ENCODE measurements at places on chromosomes 4 and X.

DNA sequence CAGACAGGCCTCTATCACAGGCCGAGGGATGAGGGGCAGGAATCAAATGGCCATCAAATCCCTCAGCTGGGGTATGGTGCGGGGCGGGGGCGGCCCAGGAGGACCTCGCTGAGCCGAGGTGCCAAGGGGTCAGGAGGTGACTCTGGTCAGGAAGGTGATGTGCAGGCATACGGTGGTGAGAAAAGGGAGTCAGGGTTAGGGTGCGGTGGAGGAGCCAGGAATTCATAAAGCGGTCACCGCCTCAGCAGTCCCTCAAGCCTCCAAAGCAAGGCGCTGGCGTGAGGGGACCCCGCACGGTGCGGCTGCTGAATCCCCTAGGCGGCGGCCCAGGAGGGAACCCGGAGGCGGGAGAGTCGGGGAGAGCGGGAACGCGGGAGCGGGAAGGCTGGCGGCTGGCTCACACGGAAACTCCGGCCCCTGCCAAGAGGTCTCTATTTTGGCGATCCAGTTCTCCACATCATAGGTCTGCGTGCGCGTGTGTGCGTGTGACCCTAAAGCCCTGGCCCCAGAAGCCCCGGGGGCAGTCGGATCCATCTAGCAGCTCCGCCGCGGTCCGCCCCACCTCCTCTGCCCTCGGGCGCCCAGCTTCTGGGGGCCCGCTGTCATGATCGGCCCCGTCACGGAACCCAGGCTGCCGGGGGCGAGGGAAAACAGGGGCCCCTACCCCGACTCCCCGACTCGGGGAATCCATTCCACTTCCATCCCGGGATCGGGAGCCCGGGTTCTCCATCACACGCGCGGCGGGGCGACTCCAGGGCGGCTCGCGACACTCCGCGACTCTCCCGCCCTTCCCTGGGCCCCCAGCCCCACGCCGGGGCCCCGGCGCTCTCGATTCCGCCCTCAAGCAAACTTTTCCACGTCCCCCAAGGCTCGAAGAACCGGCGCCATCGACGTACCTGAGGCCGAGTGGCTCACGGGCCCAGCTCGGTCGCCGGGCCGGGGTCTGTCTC is 593 bp downstream of the ELF4 start:
- DNase-seq: no peak

DNA sequence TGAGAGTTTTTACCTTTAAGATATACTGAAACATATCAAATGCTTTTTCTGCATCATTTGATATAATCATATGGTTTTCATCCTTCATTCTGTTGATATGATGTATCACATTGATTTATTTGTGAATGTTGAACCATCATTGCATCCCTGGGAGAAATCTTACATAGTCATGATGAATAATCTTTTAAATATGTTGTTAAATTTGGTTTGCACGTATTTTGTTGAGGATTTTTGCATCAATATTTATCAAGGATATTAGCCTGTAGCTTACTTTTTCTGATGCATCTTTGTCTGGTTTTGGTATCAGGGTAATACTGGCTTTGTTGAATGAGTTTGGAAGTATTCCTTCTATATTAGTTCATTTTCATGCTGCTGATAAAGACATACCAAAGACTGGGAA is 541.4 kb downstream of the TLL1 start:
- DNase-seq: no peak

DNA sequence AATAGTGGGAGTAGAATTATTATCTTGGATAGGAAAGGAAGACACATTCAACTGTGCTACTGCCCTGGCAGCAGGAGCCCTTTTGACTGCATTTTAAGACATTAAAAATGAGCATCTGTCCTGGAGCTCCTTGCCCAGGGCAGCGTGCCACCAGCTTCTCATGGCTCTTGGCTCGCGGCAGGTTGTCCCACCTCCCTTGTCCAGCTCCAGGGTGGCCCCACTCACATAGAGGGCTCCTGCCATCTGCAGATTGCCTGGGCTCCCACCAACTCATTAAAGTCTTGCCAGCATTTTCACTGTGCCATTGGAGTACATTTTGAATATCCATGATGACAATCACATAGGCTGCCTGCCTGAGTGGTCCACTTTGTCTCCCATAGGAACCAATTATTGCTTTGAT is 27.0 kb downstream of the CLCN4 start:
- DNase-seq: no peak

DNA sequence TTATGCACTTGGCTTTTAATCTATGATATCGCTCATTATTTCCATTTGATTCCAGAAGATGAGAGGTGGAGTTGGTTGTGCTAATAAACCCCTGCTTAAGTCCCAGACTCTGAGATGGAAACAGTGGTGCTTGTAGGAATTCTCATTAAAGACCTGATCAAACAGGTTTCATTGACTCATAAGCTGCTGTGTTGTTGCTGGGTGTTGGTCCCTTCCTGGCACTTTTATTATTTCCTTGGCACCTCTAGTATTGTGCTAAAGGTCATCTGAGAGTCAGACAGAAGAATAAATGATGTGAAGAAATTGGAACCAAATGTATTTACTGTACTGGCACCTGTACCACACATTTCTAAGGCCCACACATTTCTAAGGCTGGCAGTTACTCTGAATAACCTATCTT is 544.7 kb upstream of the NR3C2 start:
- no peak for DNase-seq

GRCh38 chr4:7252510-7253340 is 60.4 kb downstream of the SORCS2 start:
- no peak for DNase-seq

GRCh38 chr4:153140294-153140693 is 63.9 kb upstream of the TRIM2 start:
- DNase-seq: no peak

GRCh38 chr4:104571341-104571740 is 76.6 kb upstream of the CXXC4 start:
- no peak for DNase-seq

DNA sequence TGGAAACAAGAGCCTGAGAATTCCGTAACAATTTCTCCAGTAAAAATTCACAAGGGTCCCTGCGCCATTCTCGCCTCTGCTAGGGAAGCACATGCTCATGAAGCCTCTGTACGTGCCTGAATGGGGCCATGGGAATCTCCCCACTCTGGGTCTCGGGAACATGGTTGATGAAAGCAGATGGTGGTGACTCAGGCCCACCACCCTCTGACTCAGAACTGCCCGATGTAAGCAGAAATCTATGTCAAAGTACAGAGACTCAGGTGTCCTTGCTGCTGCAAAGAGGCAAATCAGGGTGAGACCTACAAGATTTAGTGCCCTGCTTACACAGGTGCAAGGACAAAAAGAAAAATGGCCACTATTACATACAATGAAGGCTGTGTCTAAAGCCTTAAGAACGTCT is 65.0 kb downstream of the SCD5 start:
- DNase-seq: no peak

DNA sequence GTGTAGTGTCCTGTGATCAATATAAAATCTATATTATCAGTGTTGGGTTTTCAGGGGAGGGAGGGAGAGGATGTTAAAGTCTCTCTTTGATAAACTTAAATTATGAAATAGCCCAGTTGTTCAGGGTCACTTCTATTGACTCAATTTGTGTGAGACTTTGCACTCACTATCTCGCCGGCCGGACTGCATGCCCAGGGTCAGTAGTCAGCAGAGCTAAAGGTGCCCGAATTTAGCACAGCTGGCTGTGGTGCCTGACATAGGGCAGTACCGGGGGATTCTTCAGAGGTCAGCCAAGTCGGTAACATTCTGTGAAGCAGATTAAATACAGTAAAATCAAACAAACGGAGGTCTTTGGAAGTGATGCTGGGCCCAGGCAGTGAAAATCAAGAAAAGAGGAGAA is 19.2 kb downstream of the GABRQ start:
- DNase-seq: no peak

DNA sequence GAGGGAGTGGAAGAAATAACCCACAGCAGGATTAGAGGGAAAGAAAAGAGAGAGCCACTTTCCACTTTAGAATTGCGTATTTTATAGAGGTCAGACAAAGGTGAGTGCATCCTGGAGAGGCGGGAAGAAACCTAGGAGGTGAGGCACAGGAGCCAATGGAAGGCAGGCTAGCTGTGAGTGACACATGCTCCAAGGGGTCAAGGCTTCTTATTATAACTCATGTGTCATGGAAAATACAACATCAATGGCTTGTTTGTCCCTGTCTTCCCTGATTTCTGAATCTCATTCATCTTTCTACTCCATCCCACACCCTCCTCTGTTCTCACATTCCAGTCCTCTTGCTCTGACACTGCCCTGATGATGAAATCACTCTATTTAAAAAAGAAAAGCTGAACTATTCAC is 14.4 kb downstream of the ANXA3 start:
- no peak for DNase-seq

- no peak for DNase-seq
These were observed 12.8 kb downstream of the HERC3 start for GRCh38 chr4:88604978-88605678.

DNA sequence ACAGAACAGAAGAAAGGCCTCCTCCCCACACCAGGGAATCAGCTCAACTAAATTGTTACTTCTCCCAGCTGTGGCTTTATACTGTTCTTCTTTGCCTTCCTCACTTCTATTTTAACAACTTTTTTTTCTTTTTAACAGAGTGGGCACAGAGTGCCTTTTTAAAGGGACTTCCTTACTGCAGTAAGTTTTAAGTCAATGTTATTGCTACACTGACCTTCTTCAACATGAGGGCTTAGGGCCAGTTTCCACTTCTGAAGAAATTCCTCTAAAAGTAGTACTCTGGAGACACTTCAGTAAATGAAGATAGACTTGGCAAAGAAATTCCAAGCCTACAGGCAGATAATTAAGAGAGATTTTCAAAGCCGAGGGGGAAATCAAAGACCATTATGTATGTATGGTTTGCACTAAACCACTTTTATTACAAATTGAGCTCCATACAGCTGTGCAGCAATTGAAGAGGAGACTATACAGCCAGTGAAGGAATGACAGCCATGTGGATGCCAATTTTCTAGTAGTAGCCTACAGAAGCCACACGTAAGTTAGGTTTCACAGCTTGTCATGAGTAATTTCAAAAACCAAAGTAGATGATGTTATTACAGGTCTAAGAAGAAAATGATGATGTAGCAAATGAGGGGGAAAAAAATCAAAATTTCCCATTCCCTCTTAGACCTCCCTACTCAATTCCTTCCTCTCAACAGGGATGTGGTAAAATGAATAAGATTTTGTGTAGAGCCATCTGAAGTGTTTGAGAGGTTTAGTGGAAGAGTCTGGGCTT is 36.9 kb upstream of the RASGEF1B start:
- DNase-seq: no peak

- DNase-seq: no peak
These were observed 127.8 kb upstream of the TBL1X start for GRCh38 chrX:9337046-9337445.

DNA sequence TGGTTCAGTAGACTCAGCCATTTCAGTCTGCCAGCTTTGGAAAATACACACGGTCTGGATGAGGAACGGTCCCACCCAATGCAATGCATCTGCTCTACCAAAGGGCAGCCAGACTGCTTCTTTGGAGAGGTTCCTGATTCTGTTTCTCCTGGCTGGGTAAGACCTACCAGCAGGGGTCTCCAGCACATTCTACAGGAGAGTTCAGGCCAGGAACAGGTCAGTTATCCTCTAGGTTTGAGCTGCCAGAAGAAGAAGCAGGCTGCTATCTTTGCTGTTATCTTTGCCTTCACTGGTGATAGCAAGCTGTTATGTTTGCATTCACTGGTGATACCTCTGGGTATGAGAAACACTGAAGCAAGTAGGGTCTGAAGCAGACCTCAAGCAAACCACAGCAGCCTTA is 45.5 kb upstream of the PBDC1 start:
- no peak for DNase-seq

DNA sequence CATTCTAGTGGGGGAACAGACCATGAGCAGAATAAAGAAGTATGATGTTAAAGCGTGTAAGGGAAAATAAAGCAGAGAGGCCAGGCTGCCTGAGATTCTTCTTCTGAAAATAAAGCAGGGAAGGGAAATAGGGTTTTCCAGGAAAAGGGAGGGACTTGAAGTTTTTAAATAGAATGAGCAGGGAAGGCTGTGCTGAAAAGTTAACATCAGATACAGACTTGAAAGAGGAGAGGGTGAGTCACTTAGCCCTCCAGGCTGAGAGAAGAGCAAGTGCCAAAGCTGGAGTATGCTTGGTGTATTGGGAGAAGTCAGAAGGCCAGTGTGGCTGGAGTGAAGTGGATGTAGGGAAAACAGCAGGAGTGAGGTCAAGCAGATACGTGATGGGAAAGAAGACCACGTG is 10.0 kb upstream of the PLK4 start:
- DNase-seq: no peak

DNA sequence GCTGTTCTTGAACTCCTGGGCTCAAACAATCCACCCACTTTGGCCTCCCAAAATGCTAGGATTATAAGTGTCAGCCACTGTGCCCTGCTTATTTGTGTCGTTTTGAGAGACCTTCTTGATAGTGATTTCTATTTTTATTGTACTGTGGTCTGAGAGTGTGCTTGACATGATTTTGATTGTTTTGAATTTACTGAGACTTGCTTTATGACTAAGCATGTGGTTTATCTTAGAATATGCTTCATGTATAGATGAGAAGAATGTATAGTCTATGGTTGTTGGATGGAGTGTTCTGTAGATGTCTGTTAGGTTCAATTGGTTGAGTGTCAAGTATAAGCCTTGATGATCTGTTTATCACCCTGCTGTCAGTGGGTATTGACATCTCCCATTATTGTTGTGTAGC is 789.3 kb downstream of the IL1RAPL1 start:
- no peak for DNase-seq

- no peak for DNase-seq
These were observed 142.2 kb downstream of the AMMECR1 start for GRCh38 chrX:110175696-110176095.

GRCh38 chr4:25670991-25671390 is 15.3 kb downstream of the SLC34A2 start:
- no peak for DNase-seq

DNA sequence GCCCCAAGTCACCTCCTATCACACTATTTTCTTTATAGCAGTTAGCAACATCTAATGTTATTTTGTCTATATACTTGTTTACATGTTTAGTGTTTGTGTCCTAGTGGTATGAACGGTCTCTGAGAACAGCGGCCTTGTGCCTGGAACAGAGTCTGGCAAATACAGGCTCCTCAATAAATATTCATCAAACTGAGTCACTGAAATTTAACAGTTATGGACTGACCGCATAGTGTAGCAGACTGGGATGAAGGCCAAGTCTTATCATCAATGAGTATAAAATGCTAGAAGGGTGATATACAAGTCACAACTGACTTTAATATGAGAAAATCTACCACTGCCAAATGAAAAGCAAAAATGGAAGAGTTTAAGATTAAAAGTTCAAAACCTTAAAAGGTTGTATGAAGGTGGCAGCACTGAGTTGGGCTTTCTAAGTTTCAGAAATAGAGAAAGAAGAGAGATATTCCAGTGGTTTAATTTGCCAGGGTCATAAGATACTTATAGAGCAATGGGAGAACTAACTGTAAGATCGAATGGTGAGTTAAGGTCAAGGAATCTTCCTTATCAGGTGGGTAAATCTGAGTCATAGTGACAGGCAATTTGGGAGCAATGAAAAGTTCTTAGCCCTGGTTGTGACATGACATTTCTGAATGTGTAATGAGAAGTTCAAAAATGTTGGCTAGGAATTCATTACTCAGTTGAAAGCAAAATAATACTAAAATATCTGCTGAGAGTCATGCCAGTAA is 34.9 kb downstream of the ELOVL6 start:
- no peak for DNase-seq
